Activated CD4-positive, alpha-beta T cell treated with anti-CD3 and anti-CD28 coated beads for 24 hours (primary cell): ENCODE measurements at places on chromosomes 6 and 20.

DNA sequence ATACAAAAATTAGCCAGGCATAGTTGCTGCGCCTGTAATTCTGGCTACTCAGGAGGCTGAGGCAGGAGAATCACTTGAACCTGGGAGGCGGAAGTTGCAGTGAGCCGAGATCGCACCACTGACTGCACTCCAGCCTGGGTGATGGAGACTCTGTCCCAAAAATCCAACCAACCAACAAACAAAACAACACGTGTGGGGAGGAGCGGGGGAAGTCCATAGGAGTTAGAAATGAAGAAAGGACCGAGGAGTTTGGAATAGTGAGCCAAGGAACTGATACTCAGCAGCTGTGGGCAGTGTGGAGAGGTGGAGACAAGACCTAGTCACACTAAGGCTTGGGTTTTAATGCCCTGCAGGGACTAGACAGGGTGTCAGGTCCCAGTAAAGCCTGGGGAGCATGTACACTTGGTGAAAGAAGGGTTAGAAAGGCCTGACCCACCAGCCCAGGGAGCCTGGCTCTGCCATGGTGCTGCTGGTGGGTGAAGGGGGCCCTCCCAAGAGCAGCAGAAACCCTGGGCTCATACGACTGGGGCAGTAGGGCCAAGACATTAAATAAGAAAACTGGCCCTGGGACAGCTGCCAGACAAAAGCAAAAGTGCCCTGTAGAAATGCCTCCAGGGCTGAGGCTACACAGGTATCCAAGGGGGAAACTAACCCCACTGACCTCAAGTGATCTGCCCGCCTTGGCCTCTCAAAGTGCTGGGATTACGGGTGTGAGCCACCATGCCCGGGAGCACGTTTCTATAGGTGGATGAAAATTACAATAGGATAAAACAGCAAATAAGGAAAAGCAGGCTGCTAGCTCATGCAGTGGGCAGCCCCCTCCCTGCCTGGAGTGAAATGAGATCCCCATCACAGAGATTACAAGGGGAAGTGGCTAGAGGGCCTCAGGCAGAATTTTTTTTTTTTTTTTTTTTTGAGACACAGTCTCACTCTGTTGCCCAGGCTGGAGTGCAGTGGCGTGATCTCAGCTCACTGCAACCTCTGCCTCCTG lies 58.0 kb downstream of the MYH7B start:
- no peak for DNase-seq

- no peak for DNase-seq
Observed at GRCh38 chr6:147023581-147023980, 180.6 kb upstream of the STXBP5 start.

- DNase-seq = no peak
Observed at GRCh38 chr6:83476971-83477370, 35.4 kb upstream of the PRSS35 start.

DNA sequence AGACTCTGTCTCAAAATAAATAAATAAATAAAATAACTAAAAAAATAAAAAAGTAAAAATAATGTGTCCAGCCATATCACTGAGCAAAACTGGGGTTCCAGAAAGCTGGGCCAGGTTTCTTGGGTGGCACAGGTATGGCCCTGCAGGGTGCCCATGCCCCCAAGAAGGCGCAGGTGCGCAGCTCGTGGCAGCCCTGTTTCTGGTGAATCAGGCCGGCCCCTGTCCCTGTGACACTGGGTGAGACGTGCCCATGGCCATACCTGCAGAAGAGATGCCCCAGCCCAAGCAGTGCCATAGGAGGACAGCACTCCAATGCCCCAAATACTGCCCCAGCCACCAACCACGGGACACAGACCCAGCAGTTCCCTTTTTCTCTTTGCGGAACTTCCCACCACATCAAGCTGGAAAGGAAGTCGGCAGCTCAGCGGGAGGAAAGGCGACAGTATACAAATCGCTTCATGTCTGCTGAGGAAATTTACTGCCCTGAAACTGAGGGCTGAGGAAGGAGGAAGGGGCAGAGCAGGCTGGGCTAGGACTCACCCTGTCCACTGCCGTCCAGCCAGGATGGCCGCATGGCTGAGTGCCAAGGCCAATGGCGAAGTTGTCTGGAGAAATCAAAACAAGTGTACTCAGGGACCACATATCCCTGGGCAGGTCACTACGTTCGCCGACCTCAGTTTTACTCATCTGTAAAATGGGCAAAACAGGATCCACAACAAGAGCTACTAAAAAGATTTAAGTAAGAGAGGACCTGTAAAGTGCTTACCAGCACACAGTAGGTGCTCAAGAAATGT lies 55.4 kb downstream of the PREX1 start:
- no peak for DNase-seq

- DNase-seq = no peak
Observed at GRCh38 chr20:45339084-45339483, 9.1 kb downstream of the SDC4 start.

GRCh38 chr6:12014027-12014872 lies 2.1 kb downstream of the HIVEP1 start:
- DNase-seq = no peak

- DNase-seq = no peak
Observed at GRCh38 chr6:159313018-159313417, 143.8 kb downstream of the FNDC1 start.

GRCh38 chr6:163419413-163420288 lies 5.1 kb downstream of the QKI start:
- no peak for DNase-seq

DNA sequence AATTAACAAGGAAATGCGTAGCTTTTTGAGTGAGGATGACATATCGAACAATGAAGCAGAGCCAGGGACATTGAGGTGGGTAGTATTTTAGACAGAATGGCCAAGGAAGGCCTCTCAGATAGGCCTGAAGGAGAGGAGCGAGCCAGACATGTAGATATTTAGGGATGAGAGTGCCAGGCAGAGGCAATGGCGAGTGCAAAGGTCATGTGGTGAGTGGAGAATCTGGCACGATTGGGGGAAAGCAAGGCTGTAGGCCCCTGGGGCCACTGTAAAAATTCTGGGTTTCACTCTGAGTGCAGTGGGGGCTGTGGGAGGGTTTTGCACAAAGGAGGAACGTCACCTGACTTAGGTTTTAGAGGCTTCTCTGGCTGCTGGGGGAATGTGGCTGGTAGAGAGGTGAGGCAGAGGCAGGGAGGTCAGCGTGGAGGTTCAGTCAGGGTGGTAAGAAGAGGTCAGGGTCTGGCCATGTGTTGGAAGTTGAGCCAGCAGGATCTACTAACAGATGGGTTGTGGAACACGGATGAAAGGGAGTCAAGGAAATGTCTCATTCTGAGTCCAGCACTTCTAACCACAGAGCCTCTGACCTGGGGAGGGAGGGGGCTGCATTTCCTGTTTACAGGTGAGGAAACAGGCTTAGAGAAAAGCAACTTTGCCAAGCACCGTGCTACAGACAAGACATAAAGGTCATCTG lies 11.3 kb downstream of the SIRPA start:
- DNase-seq = no peak

DNA sequence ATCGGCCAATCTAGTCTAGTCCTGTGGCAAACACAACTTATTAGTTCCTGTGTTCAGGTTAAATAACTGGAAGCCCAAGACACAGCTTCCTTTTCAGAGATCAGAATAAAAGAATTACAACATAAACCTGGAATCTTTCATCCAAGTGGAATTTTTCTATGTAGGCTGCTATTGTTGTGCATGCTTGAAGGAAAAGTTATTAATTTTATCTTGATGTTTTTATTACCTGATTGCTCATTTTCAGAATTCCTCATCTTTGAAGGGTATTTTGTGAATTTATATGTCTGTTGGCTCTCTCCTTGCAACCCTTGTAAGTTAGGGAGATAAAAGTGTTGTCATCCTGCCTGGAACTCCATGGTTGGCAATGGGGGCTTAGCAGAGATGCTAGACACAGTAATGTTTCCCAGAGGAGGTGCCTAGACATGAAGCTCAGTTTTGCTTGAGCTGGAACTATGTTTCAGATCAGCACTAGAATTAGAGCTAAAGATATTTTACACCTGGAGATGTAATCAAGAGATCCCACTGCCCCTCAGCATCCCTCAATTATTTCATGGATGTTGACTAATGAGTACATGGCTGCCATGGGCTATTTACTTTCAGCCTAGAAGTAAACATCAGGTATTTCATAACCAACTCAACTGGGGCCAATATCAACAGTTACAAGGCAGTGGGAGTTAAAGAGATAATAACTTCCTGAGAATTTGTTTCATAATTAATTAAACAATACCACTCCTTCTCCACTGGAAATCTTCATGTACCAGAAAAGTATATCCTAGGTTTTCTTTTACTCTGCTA lies 367.0 kb upstream of the MARCKS start:
- no peak for DNase-seq

DNA sequence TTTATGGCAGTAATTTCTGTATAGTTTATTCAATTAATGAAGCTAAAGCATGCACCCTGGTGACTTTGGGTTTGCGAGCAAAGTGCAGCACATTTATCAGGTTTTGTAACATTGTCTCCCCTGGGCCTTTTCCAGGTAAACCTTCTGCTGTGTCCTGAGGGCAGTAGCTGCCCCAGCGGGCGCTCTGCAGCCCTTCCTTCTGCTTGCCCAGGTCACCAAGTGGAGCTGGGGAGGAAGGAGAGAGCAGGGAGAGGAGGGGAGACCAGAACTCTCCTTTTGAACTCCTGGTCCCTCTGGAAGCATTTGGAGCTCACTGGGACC lies 145.6 kb downstream of the DLL1 start:
- no peak for DNase-seq

DNA sequence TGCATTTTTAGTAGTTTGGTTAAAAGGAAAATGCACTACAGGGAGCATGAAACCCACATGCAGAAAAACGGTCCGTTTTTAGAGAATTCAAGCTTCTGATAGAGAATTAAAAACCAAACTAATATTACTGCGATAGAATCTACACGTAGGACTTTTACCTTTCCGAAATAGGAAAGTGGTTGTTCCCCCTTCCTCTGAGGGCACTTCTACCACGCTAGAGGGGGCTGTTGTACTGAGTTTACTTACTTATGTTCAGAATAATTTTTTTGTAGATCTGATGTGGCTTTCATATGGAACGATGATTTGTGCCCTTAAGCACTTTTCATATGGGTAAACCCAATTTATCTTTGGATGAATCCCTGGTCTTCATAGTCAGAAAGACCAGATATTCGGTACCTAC lies 264.3 kb upstream of the PLN start:
- peak; percentile 36 for DNase-seq

DNA sequence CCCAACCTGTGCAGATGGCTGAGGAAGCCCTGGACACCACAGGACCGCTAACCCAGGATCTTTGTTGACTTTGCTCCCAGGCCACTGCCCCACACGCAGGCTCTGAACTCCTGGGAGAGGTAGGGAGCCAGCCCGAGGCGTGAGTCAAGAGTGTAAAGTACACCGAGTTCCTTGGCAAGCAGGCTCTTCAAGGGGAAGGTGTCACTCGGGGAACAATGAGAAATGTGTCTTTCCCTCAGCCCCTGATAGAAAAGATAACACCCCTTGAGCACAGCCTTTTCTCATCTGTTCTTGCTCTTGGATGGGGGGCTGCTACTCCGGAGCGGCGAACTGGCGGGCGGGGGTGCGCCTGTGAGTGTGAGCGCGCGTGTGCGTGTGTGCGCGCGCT lies 472 bp upstream of the EDN3 start:
- no peak for DNase-seq

DNA sequence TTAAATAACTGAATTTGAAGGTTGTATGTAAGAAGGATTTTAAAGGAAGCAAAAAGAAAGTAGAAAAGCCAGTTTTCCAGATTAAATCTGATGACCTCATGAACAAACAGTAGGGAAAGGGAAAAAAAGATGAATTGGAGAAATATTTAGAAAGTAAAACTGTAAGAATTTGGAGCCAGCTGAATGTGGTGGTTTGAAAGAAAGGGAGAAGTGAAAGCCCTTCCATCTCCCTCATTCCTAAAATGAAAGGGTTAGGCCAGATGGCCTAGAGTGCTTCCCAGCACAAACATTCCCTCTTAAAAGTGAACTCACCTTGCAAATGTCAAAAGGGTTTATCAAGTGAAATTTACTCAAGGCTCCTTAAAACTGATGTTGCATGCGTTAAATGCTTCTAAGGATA lies 139.3 kb upstream of the COL21A1 start:
- DNase-seq = no peak

DNA sequence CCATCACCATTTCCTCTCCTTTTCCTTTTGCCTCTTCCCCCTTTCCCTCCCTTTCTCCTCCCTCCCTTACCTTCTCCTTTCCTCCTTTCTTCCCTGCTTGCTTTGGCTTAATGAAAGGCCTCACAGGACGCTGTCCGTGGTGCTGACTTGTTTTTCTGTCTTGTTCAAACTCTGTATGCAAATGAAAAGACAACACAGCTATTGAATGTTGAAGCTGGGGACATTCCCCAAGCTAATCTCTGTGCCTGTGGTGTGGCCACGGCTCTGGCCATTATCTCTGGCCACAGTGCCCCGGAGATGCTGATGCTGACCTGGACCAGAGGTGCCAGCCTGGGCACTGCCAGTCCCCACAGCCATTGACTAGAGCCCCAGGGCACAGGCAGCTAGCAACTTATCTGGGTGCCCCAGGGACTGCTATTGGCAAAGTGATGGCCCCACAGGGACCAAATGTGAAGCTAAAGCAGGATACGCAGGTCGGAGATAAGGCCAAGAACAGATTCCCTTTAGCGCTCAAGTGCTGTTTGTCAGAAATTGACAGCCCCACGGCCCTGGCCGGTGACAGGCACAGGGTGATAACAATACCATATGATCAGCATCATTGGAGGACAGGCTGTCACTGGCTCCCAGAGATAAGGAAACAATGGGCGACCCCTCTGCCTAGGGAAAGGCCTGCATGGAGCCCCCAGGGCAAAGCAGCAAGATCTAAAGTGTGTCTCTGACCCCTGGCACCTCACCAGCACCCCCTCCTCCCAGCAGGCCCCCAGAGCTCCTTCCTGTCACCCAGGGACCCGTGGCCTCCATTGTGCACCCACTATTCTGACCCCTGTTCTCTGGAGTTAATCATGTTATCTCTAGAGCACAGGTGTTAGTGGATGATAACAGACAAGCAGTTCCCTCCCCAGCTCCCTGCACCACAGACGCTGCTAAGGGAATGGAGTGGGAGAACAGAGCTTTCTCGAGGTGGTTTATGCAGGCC lies 31.6 kb upstream of the SLC32A1 start:
- peak; percentile 19 for DNase-seq

GRCh38 chr6:90343576-90343975 lies 46.9 kb upstream of the BACH2 start:
- no peak for DNase-seq

- DNase-seq = no peak
Observed at GRCh38 chr6:169898788-169899480, 147.5 kb downstream of the ERMARD start.

DNA sequence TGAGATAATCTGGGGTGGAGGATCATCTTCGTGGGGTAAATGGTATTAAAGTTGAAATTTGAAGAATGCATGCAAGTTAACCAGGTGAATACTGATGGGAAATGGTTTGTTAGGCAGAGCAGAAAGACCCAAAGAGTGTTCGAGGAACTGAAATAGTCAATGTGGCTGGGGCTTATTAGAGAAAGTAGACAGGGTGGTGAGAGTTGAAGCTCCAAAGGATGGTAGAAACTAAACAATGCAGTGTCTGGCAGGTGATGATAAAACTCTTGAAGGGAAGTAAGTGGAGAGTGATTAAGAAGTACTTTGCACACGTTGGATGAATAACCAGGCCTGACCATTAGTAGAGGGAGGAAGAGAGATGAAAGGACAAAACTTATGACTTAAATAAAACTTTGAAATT lies 39.8 kb upstream of the CENPW start:
- no peak for DNase-seq
